Activated T-cell treated with anti-CD3 and anti-CD28 coated beads, Interleukin-2, amount 50 U/mL, for 48 hours (primary cell): ENCODE measurements at places on chromosomes 6 and 20.

GRCh38 chr6:79544939-79545450, 7.8 kb upstream of the LCA5 start:
- DNase-seq: no peak

- DNase-seq: no peak
Measured at GRCh38 chr6:67722861-67723261, 912.2 kb upstream of the ADGRB3 start.

DNA sequence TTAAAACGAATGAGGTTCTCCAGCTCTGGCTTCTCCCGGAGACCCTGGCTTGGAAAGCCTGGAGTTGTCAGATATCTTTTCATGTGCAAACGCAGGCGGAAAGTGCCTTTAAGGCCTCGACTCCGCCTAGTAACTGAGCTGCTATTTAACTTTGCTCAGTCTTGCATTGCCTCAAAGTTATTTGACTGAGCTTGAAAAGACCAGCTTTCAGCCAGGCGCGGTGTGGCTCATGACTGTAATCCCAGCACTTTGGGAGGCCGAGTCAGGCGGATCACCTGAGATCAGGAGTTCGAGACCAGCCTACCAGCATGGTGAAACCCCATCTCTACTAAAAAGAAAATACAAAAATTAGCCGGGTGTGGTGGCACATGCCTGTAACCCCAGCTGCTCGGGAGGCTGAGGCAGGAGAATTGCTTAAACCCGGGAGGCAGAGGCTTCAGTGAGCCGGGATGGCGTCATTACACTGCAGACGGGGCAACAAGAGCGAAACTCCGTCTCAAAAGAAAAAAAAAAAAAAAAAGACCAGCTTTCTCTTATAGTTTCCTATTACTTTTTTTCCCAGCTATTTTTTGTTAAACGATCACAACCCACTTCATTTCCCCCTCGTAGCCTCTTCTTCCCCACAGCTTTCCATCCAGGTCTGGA, 1.9 kb downstream of the GCNT2 start:
- DNase-seq: no peak

DNA sequence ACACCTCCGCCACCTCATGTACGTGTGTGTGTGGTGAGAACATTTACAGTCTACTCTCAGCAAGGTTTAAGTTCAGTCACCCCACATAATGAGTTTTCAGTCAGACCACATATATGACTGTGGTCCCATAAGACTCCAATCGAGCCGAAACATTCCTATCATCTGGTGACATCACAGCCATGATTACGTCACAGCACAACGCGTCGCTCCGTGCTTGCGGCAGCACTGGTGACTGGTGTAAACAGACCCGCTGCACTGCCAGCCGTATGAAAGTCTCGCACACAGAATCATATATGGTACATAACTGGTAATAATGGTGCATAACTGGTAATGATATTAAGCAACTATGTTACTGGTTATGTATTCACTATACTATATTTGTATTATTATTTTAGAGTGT, 150.7 kb downstream of the DLL1 start:
- no peak for DNase-seq

- DNase-seq: no peak
Measured at GRCh38 chr20:37240337-37241067, 21.1 kb downstream of the GHRH start.

DNA sequence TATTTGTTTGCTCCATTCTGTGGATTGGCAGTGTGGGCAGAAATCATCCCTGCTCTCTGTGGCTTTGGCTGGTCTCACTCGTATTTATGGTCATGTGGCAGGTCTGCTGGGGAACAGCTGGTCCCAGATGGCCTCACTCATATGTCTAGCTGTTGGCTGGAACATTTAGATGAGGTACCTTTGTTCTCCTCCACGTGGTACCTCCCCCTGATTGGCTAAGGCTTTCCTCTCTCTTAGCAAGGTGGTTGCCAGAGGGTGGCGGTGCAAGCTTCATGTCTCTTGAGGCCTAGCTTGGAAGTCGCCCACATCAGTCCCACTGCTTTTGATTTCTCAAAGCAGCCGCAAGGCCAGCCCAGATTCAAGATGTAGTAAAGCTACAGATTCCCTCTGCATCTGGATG, 348.5 kb upstream of the BTBD3 start:
- no peak for DNase-seq

DNA sequence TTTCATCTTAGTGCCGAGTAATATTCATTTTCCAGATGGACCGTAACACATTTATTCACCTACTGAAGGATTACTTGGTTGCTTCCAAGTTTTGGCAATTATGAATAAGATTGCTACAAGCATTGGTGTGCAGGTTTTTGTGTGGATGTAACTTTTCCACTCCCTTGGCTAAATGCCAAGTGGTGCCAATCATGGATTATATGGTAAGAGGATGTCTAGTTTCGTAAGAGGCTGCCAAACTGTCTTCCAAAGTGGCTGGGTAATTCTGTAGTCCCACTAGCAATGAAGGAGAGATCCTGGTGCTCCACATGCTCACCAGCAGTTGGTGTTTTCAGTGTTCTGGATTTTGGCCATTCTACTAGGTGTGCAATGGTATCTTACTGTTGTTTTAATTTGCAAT, 117.1 kb downstream of the IRF4 start:
- DNase-seq: no peak

DNA sequence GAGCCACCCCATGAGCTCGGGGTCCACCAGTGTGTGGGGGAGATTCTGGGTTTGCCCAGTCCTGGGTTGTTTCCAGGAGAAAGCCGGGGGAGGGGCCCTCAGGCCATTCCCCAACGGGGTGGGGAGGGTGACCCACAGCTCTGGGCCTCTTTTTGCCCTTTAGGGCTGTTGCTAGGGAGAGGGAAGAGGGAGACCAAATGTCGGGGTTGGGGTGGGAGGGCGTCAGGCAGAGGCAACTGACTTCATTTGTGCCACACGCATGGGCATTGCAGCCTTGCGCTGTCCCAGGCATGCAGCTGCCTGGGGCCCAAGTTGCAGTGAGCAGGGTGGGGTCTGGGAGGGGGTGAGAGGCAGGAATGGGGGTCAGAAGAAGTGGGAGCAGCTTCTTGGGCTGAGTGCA, 1.9 kb upstream of the CUL9 start:
- no peak for DNase-seq

GRCh38 chr6:135230711-135231468, 49.8 kb downstream of the MYB start:
- no peak for DNase-seq

DNA sequence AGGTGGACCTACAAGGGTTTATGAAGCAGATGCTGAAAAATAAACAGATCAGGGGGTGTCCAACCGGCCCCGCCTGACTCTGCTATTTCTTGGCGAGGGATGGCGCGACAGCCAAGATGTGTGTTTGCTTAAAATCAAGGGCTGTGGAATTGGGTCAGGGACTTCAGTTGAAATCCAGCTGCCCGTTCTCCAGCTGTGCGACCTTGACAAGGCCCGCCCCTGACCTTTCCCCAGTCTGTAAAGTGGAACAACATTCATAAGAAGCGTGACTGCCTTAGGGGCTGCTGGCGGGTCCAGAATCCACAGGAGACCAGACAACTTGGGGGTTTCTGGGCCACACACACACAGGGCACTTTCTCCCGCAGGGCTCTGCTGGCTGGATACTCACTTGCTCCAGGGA, 517.5 kb downstream of the PREX1 start:
- DNase-seq: no peak

- DNase-seq: no peak
Measured at GRCh38 chr20:64279826-64280459, 24.4 kb downstream of the PCMTD2 start.

DNA sequence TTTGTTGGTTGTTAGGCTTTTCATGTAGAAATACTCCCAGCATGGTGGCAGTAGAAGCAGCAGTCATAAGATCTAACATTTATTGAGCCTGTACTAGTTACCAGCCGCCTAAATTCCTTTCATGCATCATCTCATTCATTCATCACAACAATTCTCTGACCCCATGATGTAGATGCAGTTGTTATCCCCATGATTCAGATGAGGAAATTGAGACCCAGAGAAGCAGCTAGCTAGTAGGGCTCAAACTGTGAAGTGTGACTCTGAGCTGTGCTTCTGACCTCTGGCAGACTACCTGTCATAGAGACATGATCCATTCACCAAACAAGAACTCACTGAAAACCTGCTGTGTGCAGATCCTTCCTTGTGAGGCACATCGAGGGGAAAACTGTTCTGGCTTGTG, 16.9 kb downstream of the RREB1 start:
- DNase-seq: no peak

GRCh38 chr6:91926361-91926760, 1339.5 kb upstream of the MAP3K7 start:
- no peak for DNase-seq

- DNase-seq: no peak
Measured at GRCh38 chr6:71034563-71035345, 77.9 kb upstream of the B3GAT2 start.

- no peak for DNase-seq
Measured at GRCh38 chr6:154821638-154822037, 88.4 kb downstream of the SCAF8 start.

DNA sequence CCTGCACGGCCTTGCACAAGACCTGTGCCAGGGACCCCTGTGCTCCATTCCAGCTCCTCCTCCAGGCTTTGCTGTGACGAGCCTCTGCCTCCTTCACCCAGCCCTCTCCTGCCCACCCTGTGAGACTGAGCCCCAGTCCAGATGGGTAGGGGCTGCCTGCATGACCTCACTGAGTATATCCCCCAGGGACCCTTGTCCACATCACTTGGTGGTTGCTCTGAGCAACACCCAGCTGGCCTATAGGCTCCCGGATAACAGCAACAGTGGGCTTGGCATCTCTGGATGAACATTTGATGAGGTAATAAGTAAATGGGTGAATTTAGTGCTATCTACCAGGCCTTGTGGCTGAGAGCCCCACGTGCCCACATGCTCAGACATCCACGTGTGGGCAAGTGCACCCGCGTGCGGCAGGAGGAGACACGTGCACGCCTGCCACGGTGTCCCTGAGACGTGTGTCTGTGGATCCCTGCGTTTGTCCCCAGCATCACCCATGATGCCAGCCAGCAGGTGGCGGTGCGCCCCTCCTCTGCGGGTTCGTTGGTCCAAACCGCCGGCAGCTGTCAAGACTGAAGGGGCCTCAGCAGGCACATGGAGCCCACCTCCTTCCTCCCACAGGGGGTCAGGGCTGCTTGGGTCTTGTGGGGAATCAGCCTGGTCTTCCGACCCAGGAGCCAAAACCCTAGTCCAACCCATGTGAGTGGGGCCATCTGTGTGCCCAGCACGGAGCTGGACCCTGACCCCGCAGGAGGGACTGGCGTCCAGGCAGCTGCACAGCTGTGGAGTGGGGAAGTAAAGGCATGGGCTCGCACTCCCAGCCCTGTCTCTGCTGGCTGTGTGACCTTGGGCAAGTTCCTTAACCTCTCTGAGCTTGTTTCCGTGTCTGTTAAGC, 45.9 kb downstream of the FGD2 start:
- DNase-seq: peak; percentile 96

GRCh38 chr6:34791701-34792604, at the start of gene BLTP3A:
Gene BLTP3A, plus strand, starts transcription at chr6:34792083. Its CDS starts 168 bp downstream, at chr6:34792251.
- peak; percentile 85 for DNase-seq

DNA sequence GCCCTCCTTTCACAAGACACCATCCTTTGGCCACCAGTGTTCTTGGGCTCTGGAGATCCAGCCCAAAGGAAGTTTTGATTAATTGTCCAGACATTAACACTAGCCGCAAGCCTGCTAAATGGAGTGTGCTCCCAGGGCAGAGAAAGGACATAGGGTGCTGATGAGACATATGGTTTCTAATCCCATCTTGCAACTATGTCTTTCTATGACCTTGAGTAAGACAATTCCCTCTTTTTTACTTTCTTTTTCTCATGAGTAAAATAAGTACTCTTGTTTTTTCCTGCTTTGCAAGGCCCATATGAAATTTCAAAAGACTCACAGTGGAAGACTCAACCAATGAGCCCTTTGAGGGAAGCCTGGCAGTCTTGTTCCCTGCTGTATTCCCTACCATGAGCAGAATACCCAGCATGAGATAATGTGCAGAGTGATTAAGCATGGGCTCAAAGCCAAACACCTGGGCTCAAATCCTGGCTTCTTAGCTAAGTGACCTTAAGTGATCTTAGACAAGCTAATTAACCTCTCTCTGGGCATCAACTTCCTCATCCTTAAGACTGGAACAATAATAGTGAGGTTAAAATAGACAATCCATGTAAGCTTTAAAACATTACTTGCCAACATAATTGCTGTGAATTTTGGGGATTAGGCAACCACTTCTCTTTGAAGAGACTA, at the start of gene WFDC10B:
Gene WFDC10B (minus strand): TSS at position 51 of the 669 bp plus-strand sequence. CDS start 19,027 bp downstream, outside the sequence.
- no peak for DNase-seq

GRCh38 chr20:59359906-59360725, 59.7 kb downstream of the EDN3 start:
- DNase-seq: no peak

GRCh38 chr6:7152462-7152861, 44.7 kb downstream of the RREB1 start:
- no peak for DNase-seq

GRCh38 chr20:63497138-63497945, 1.5 kb downstream of the EEF1A2 start:
- no peak for DNase-seq

- DNase-seq: no peak
Measured at GRCh38 chr6:107632381-107633136, 142.6 kb downstream of the SOBP start.

- no peak for DNase-seq
Measured at GRCh38 chr20:33359399-33360261, 41.7 kb downstream of the CDK5RAP1 start.

DNA sequence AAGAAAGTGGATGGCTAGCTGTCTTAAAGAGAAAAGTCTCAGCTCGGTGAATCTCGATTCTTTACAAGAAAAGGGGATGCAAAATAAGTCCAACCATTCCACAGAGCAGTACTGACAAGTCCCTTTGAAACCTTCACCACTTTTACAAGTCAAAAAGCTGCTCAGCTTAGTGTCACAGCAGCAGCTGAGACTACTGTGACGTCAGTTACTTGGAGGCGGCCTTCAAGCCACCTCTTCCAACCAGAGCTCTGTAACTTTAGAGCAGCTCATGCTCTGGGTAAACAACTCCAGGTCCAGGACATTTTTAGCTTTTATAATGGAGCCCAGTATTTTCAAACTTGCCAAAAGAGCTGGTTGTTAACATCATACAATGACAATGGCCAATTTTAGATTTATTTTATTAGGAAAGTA, at the start of gene KIAA0408:
Gene KIAA0408 (minus strand): TSS at position 159 of the 411 bp plus-strand sequence. CDS start 5,408 bp downstream, outside the sequence.
- DNase-seq: no peak

GRCh38 chr6:102717252-102717651, 1323.7 kb downstream of the GRIK2 start:
- DNase-seq: no peak

DNA sequence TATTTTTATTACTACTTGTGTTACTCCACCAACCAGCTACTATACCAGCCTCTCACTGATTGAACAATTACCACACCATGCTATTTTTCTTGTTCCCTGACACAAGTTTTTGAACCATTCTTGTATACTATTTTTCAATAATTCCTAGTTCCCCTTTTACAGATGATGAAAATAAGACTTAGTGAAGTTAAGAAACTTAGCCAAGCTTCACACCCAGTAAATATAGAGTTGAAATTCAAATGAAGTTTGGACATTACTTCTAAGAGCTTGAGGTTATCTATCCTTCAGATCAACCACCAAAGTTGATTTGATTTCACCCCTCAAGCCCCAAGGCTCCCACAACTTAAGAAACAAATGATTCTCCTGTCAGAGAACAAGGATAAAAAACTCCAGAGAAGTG, 13.1 kb upstream of the BCAS1 start:
- no peak for DNase-seq

GRCh38 chr6:139006477-139006876, 18.4 kb upstream of the REPS1 start:
- no peak for DNase-seq

- no peak for DNase-seq
Measured at GRCh38 chr6:23388086-23388783, 737.8 kb upstream of the NRSN1 start.
